ENCODE measurements at places on chromosomes 12 and 14.
A peak's percentile ranks its signal among the peaks of the same experiment; 100 is the strongest.

- DNase-seq, result no peak
These were observed 625.5 kb downstream of the DIO2 start for GRCh38 chr14:79585845-79586244.

- no peak for DNase-seq
These were observed 42.1 kb downstream of the FLRT2 start for GRCh38 chr14:85572011-85572410.

DNA sequence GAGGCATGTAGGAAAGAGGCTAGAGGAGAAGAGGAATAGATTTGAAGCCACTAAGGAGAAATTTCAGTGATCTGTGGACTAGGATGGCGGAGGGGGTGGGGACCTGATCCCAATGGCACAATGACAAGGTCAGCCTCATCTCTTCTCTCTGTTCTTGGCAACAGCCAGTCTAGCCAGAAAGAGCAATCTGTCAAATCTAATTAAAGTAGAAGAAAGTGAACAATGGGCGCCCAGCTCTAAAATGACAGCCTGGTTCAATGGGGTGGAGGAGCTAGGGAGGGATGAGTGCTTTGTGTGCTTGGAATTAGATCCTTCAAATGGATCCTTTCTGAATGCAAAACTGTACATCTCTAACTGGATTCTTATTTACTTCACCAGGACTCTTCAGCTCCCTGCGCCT is 37.2 kb upstream of the TUBA1C start:
- no peak for DNase-seq

DNA sequence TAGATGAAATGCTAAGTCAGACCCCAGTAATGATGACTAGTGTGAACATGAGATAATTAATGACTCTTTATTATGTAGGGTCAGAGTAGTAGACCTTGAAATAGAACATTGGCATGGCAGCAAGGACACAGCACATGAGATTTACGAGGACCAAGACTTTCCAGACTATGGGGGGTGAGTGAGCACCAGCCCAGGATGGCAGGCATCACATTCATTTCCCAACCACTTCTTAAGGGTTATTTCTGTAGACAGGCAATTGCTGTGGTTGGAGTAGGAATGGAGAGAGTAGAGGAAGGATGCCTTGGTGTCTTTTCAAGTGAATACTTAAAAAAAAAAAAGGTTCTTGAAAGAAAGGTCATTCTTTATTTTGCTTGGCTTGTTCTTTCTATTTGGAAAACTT is 189.4 kb upstream of the DYRK2 start:
- no peak for DNase-seq

- DNase-seq, result no peak
These were observed 9.4 kb downstream of the PSMB5 start for GRCh38 chr14:23025151-23025814.

- no peak for DNase-seq
These were observed 56.0 kb downstream of the PLEKHG3 start for GRCh38 chr14:64760146-64760755.

GRCh38 chr12:104865080-104865479 is 93.0 kb downstream of the SLC41A2 start:
- DNase-seq, result no peak

DNA sequence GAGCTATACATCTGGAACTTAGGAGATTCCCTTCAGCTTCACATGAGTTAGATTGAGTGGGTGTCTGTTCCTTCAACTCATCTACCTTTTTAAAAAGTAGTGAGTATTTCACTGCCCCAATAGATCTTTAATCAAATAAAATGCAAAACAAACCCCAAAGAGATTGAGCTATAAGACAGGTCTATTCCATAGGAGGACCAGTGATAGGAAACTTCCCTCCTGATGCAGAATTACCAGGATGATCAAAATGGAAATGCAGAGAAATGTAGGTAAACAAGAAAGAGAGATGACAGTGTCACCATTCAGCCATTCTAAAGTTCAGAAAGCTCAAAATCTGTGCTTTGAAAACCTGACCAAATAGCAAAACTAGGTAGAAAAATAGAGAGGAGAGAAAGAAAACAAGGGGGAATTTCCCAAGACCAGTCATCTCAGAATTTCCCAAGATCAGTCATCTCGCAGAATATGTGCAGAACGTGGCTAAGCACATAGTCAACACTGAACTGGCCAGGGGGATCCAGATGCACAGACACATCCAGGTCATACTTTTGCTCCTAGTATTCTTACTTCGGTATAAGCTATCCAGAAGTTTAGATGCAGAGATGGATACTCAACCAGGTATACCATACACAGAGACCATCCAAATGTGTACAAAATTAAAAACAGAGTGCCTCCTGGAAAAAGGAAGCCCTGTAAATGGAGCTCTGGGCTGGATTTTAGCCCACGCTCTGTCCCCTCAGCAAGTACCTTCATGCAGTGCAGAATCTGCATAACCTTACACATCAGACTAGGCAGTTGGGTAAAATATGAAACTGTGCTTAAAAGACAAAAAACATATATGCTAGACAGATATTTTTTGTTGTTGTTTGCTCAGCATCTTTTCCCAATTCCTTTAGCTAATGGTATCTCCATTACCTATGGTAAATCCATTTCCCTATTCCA is 27.4 kb downstream of the SLC41A2 start:
- DNase-seq, result no peak

DNA sequence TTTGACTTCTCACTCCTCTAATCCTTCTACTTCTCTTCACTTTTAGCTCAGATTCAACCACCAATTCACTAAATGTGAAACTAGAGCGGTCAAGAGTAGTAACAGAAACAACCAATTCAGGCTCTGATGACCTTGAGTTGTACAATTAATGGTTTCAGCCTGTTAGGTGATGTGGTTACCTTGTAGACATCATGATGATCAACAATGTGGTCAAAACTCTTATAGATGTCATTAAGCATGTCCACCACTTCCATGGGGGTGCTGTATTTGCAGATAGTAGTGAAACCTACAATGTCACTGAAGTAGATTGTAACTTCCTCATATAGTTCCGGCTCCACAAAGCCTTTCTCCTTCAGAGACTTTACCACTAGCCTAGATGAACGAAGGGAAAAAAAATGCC is 54.1 kb upstream of the PLBD1 start:
- no peak for DNase-seq

DNA sequence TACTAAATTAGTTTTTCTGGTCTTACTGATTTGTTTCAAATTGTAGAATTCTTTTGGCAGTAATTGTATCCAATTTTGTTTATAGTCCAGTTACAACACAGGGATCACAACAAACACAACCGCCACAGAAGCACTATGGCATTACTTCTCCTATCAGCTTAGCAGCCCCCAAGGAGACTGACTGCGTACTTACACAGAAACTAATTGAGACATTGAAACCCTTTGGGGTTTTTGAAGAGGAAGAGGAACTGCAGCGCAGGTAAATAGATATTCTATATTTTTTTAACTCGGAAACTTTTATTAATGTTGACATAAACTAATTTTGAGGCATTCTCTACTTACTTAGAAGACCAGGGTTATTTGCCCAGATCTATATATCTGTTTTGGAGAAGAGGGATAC is 17.8 kb downstream of the PAPOLA start:
- DNase-seq, result no peak

GRCh38 chr14:53408175-53408879 is 255.2 kb upstream of the DDHD1 start:
- no peak for DNase-seq

DNA sequence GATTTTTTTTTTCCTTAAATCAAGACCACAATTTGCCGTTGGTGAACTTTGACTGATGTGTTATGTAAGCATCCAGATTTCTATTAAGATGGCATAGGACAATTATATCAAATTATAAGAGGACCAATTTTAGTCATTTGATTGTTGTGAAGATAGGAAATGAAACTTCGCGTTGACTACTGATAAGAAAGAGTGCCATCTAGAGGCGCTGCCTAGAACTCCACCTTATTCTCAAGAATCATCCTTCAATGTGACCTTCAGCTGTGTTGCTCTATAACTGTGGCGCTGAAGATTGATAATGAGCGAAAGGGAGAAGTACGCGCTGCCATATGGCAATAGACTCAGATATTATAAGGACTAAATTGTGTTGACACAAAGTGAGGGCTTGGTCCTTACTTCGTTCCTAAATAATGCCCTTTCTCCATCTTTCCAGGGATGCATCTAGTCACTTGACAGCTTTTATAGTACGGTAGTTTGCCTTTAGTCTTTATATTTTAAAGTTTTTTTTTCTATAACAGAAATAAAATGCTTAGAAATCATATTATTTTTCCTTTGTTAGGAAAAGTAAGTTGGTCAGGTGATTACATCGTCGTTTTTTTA is 350.8 kb upstream of the STXBP6 start:
- no peak for DNase-seq

DNA sequence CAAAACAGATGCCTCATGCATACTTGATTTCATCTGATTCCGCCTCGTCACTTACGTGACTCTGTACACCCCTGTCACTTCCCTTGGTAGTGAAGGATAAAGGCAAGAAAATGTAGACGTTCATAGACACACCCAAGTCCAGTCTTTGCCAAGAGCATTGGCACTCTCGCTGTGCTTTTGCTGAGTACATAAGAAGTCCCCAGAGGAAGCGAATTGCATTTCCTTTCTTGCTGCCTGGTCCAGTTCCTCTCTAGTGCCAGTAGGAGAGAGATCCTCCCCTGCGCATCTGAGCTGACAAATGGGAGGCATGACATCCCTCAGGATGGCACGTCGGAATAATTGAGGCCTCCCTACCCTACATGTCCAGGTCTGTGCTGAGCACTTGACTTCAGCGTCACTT is 21.3 kb upstream of the RIN3 start:
- DNase-seq, result no peak

DNA sequence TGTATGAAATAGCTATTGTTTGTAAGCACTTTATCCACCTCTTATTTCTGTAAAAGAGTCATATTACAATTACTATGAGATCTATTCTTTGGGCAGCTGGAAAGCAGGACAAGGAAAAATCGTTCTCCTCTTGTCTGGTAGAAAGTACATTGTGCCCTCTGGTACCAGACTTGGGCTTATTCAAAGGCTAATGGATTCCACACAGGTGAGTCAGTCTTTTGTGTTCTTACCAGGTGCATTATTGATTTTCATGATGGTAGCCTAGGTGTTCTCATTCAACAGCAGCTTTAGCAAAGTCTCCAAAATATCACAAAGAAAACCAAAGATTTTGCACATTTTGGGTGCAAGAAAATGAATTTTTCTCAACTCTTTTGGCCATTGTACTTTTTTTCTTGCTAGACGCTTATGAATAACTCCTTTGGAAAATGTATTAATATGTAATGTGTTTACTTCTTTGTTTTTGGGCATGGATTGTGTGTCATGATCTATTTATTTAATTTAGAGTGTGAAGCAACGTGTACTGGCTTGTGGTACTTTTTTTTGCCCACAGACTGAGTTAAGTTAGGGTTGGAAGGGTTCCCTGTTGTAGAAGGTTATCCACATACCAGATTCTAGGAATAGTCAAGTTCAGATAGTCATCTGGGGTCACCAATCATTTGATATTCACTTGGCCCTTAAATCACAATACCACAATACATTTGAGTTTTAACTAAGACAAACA is 26.2 kb downstream of the MNAT1 start:
- no peak for DNase-seq

GRCh38 chr12:16603916-16604575 is 1.9 kb downstream of the LMO3 start:
- no peak for DNase-seq

- peak; percentile 48 for DNase-seq
These were observed 67.2 kb downstream of the CCDC92 start for GRCh38 chr12:123905319-123905925.

DNA sequence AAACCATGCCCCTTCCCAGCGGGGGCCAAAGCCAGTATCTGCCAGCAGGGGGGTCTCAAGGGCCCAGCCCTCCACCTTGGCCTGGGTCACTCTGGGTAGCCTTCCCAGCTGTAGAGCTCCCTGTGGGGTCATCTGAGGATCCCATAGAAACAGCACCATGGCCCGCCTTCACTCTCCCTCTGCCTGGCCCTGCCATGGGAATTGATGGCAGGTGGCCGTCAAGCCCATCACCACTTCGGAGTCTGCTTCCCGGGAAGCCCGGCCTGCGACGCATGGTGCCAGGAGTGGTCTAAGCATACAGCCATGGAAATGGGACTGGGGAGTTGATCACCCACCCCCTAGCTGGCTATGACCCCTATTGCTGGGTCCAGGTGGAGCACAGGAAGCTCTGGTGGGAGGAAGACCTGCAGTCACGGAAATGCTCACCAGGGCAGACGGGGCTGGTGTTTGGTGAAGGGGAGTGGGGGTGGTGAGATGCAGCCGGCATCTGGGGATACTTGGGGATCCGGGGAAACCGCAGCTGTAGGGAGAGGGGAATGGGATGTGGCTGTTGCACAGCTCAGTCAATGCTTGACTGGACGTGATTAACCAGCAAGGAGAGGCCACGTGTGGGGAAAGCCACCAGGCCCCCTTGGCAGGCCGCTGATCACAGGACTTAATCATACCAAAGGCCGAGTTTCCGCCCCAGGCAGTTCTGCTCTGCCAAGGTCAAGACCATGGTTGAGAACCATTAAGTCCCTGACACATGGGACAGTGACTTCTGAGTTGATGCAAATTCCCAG is 52.2 kb upstream of the DIO3 start:
- no peak for DNase-seq

- no peak for DNase-seq
These were observed 217.8 kb downstream of the KIF26A start for GRCh38 chr14:104356020-104356737.

- DNase-seq, result no peak
These were observed 460.0 kb downstream of the KCNH5 start for GRCh38 chr14:62585247-62585646.

GRCh38 chr12:4809013-4809448 is 88.8 kb downstream of the GALNT8 start:
- no peak for DNase-seq

- no peak for DNase-seq
These were observed 131.6 kb downstream of the PPFIA2 start for GRCh38 chr12:81627336-81628189.

- DNase-seq, result no peak
These were observed 18.5 kb upstream of the BHLHE41 start for GRCh38 chr12:26143291-26143690.

- DNase-seq, result no peak
These were observed 410.7 kb upstream of the RGS6 start for GRCh38 chr14:71521238-71522135.

DNA sequence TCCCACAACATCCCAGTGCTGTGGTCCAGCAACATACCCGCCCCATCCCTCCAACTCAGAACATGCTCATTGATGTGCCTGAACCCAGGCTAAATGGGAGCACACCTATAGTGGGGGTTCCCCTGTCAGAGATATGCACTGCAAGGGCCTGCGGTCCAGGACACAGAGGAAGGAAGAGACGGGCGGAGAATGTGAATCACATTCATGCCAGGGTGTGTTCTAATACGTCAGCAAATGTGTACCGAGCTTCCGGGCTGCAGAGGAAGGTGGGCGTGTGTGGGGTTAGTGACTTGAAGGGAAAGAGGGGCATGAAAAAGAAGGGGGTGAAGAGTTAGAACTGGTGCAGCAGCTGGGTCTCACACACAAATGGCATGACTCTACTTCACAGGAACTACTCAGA is 83.7 kb downstream of the DPF3 start:
- peak; percentile 66 for DNase-seq

All from stimulated activated CD8-positive, alpha-beta memory T cell treated with anti-CD3 and anti-CD28 coated beads, Interleukin-15, amount 100 ng/mL, for 4 hours (primary cell).